ENCODE measurements at places on chromosomes 1 and 21.
A peak's percentile ranks its signal among the peaks of the same experiment; 100 is the strongest.

DNA sequence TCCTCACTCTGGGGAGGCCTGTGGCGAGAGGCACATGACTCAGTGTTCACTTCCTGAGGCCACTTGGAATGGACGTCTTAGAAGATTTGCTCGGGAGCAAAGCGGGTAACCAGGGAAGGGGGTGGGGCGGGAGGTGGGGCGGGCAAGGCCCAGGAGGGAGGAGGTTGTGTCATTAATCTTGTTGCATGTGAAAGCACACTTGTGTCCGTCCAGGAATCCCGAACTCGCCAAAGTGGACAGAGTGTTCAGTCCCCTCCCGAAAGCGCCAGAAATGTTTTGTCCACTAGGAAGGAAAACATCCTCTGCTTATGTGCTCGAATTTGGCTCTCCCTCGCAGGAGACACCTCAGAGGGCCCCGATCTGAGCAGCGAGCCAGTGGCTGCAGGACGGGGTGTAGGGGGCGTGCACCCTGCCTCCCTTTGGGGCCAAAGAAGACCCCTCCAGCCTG, 84.2 kb downstream of the SPSB1 start:
- DNase-seq, result no peak

GRCh38 chr1:54153535-54154439, 987 bp upstream of the CDCP2 start:
- DNase-seq, result no peak

DNA sequence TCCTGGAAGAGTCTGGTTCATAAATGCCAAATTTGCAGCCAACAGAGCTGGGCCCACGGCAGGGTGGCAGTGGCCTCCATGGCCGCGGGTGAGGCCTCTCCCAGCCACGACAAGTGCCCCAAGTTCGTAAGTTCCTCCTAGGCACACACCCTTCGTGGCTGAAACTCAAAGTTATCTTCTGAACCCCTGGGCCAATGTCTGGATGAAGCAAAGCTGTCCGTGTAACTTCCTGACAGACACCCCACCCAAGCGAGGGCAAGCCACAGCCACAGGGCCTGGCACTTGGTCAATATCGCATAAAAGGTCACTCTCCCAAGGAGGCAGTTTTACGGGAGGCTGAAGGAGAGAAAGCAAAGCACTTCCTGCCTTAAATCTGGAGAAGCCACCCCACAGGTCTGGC, 27.8 kb upstream of the GPR153 start:
- peak; percentile 48 for DNase-seq

DNA sequence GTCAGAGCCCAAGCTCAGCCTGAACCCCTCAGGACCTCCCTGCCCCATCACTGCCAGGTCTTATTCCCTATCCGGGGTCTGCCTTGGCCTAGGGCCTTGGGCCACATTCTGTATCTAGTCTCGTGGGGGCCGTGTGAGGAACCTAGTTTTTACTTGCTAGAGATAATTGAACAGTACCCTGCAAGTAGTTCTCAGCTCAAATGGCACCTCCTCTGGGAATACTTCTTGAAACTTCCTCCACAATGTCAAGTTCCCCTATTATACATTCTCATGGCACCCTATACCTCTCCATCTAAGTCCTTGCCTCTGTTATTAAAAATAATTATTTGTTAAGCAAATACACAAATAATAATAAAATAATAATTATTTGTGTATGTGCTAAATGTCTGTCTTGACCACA, 32.9 kb upstream of the CSF1 start:
- no peak for DNase-seq

DNA sequence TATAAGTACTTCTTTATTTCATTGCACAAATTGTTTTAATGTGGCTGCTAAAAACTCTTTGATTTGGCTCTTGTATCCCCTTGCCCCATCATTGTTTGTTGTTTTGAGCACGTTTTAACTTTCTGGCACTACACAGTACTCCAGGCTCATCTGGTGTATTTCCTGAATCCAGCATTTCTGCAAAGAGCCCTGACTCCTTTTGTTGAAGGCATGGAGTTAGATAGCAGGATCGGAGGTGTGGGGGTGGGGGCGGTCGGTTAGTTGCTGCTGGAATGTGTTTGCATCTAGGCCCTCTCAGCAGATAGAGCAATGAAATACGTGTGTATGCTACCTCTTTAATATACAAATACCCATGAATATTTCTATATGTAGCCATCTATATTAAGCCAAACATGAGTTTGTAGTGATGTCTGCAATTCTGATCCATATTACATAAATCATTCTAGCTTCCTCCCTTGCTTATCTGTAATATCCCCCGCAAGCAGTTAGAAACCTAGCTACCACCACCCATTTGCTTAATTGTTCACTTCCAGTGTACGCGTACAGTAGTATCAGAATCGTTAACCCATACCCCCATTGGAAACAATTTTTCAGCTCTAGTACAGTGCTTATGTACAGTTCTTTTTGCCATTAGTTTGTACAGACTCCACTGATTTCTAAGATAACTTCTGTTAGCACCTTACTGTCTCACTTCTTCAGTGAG, 106.0 kb downstream of the NOS1AP start:
- DNase-seq, result no peak

DNA sequence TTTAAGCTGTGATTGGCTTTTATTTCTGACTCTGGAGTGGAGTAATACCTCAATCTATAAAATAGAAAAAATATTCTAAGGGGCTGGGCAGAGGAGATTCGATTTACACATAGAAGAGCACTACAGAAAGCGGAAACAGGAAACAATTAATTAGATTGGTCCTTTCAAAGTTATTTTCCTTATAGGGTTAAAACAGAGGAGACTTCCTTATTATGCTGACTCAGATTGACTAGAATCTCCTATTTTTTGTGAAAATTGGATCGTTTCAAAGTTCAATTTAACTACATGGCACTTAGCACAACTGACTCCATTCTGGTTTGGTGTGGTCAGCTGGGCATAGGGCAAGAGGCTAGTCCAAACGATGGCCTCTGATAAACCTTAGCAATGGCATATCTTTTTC, 48.3 kb upstream of the NCAM2 start:
- no peak for DNase-seq

- DNase-seq, result no peak
Observed at GRCh38 chr1:162458236-162458635, 39.4 kb upstream of the UHMK1 start.

DNA sequence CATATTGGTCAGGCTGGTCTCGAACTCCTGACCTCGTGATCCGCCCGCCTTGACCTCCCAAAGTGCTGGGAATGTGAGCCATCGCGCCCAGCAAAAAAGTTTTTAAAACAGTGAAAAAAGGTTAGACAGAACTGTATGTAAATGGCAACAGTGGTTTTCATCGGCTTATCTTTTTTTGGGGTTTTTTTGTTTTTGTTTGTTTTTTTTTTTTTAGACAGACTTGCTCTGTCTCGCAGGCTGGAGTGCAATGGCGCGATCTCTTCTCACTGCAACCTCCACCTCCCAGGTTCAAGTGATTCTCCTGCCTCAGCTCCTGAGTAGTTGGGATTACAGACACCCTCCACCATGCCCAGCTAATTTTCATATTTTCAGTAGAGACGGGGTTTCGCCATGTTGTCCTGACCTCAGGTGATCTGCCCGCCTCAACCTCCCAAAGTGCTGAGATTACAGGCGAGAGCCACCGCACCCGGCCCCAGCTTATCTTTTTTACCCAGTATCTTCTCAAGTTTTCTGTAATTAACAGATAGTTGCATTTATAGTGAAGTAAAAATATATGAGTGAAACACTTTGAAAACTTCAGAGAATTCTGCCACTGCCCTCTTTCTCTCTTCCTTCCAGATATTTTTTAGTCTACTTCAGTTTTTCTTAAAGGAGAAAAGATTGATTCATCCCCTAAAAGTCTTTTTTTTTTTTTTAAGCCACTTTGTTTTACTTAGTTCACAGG, 13.1 kb downstream of the TIMM17A start:
- DNase-seq, result peak; percentile 50

DNA sequence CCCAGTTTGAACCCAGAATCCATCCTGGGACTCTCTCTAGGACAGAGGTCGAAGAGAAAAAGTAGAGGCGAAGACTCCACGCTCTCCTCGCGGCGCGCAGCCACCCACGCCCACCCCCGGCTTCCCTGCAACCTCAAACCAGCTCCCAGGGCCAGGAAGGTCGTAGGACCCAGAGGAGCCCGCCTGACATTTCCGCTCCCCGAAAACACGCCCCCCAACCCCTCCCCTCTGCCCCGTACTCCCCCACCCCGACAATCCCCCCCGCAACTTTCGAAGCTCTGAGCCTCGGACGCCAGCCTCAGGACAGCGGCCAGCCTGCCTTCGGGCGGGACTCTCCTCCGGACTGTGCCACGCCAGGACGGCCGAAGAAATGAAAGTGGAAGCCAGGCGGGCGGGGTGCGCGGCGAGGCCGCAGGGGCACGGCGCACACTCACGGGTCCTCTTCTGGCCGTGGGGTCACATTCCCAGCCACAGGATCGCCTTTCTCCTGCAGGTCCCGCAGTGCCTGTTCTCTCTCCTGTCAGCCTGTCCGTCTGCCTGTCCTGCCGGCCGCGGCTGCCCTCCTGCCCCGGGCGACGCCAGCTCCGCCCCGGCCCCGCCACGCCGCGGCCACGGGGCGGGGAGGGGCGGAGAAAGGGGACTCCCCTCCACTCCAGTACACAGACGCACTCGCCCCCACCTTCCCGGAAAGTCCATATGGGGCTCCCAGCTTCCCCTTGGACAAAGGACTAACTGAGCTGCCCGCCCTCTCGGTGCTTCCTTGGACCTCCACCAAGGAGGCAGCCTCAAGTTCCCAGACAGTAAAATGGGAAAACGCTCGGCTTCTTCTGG, at the start of gene MOB3C:
Gene MOB3C, minus strand, starts transcription at position 535 of the 831 bp plus-strand sequence. CDS start 3,490 bp downstream, outside the sequence.
- peak; percentile 73 for DNase-seq

DNA sequence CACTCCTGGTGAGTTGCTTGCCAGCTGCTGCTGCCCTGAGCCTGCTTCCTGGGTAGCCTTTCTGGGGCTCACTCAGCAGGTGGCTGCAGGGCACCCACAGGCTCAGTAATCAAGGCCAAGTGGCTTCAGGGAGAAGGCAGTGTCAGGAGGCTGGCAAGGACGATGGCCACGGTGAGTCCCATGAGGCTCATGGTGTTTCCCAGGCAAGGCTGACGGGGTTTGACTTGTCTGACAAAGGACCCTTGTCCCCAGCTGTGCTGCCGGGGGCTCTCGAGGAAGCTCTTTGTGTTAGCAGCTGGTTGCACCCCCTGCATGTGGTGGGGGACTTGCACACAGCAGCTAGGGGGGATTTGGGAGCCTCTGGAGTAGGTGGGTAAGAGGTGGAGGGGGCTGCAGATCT, 190.5 kb upstream of the C1orf174 start:
- no peak for DNase-seq

GRCh38 chr1:204863730-204864129, 6.9 kb upstream of the NFASC start:
- no peak for DNase-seq

GRCh38 chr1:88061492-88062177, 622.4 kb upstream of the PKN2 start:
- DNase-seq, result peak; percentile 70

DNA sequence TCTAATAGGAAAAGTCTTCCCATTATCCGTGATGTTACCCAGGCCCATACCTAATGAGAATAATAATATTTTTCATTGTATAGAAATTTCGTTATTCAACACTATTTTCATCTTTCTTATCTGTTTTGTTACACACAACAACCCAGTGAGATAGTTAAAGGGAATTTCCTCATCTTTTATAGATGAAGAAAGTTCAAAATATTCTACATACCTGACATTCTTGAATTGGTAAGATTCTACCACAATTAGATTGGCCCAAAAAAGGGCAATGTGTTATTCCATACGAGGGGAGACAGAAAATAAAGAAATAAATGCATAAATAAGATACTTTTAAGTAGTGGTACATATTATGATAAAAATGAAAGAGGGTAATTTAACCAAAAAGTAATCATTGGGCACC, 405.5 kb upstream of the ADAMTS5 start:
- DNase-seq, result no peak

DNA sequence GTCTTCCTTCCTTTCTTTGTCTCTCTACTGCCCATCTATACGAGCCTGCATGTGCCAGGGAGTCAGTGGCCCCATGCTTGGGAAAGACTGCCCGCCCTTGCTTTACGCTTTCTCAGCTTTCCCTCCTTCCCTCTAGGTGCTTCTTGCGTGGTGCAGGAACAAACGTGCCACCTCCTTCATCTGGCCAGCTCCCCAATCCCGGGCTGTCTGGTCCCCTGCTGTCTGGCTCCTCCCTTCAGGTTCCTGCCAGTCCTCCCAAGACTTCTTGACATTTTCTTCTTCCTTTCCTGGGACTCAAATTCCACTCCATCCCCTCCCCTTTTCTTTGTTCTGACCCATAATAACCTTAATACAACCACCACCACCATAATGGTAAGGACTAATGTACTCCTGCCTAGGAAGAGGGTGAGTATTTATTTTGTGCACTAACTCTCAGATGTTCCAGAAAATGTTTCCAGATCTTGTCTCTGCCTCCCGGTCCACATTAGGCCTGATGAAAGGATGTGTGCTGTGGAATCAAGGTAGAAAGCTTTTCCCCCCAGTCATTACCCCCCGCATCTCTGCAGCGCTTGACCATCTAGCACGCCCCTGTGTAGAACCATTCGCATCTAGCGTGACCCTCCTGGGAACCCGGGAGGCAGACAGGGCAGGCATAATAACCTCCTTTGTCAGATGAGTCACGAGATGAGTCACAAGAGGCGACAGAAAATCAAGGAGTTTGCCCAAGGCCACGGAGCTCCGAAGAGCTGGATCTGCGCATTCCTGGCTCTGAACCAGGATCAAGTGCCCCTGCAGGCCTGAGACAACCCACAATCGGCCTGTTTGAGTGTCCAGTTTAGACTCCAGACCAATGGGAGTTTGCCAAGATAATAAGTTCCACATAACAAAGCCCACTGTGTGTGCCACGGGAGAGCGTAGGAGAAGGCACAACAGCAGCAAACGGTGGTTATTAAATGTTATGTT, 60.1 kb upstream of the NEK2 start:
- no peak for DNase-seq

DNA sequence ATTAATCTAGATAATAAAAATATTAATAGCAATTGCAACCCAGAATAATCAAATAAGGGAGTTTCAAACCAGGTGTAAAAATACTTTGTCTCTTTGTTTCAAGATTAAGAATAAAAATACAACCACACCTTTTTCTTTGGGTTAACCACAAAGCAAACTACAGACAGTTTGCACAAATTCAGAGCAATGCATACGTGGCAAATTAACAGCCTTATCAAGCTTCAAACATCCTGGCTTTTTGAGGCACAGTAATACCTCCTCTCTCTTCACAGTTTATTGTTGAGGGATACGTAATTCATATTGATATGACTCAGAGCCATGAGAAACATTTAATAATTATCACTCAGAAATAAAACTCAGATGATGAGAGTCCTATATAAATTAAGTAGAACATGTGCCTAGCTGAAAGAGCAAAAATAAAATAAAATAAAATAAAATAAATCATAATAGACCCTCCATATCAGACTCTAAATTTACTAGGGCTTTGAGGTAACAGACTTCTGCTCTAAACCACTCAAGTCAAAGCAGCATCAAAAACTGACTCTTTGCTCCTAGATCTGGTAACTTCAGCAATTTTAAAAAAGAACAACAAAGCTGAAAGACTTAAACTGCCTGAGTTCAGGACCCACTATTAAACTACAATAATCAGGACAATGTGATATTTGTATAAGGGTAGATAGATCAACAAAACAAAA, 11.4 kb downstream of the EDEM3 start:
- peak; percentile 93 for DNase-seq

GRCh38 chr1:101137144-101138126, 99.4 kb upstream of the S1PR1 start:
- peak; percentile 64 for DNase-seq

- DNase-seq, result no peak
Observed at GRCh38 chr1:11823366-11824137, 17.6 kb downstream of the CLCN6 start.

- peak; percentile 5 for DNase-seq
Observed at GRCh38 chr1:182978151-182978853, 25.3 kb upstream of the SHCBP1L start.

Measured in hematopoietic multipotent progenitor cell treated with erythropoietin and hydrocortisone succinate and interleukin-3 and kit ligand, for 6 days (in vitro differentiated cells).